ENCODE measurements at places on chromosomes 12 and 14.

DNA sequence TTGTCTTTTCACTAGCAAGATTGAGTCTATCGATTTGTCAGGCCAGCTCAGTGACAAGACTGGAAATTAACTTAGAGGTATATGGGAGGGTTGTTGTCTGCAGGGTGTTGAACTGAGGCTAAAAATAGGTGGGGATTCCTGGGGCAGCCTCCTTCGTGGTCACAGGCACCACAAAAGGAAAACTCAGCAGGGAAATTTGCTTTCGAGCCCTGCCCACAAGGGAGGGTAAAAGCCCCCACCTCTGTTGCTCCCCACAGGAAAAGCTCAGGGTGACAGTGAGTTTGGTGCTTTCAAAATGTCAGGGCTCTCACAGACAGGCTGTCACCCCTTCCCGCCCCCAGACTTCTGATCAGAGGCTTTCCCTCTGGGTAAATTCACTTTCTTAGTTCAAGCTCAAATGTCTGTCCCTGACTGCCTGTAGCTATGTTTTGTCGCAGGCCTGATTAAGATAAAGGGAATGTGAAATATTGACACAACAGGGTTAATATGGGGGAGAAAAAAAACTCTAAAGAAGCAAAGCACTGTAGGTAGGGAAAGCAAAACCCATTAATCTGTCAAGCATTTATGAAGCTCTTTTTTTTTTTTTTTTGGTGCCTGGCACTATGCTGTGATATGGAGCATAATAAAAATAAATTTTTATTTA is 11.7 kb upstream of the NFKBIA start:
- DNase-seq: peak; percentile 38

GRCh38 chr14:99884834-99885648 is 91.8 kb downstream of the EML1 start:
- DNase-seq: no peak

- no peak for DNase-seq
These were observed 42.8 kb upstream of the CORO1C start for GRCh38 chr12:108773798-108774788.

- no peak for DNase-seq
These were observed 172.8 kb downstream of the DAD1 start for GRCh38 chr14:22416193-22416592.

GRCh38 chr14:30884901-30885300 is 10.5 kb downstream of the COCH start:
- DNase-seq: no peak

DNA sequence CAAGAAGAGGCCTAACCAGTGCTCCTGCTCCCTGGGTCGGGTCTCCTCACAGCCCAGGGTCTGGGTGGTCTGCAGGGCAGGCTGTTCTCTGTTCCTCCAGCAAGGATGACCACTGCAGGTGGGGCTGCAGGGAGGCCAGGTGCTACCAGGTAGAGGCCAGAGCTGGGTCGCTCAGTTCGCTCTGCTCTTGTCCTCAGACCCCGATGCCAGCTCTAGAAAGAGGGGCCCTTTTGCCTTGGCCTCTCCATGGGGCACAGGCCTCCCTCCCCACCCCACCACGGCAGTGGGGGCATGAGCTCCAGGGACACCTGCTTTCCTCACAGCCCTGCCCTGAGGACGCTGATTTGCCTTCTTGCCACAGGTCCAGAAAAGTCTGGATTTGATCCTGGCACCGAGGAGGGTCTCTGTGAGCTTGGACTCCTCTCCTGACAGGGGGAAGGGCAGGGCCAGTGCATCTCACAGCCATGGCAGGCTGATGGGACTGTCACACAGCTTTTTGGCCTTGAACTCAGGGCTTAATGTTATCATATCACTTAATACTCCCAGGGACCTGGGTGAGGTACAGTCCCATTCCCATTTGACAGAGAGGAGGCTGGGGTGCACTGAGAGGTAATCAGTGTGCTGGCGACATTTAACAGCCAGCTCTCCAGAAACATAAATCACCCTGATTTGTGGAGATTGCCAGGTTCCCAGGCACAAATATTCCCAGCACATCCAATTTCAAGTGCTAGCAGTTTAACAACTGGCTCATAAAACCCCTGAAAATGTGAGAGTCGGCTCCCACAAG is 273.0 kb upstream of the SFSWAP start:
- no peak for DNase-seq

DNA sequence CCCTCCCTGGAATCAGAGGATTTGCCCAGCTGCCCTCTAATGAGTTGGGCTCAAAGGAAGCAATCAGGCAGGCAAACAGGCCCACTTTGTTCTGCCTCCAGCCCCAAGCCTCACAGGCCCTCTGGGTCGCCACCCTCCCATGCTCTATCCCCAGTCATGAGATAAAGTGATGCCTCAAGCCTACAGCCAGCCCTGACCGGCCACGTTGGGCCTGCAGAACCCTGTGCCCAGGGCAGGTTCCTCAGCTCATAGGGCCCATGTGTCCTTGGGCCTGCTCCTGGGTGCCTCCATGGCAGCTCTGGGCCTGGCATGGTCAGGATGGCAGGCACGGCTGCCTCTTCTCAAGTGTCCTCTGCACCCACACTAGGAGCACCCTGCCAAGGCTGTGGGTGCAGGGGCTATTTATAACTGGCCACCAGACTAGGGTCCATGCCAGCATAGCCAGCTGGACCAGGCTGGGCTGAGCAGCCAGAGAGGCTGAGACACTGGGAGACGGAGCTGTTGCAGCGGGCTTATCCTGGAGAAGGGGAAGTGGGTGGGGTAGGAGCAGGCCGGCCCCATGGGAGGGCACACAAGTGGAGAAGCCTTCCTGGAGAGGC is 20.2 kb downstream of the HDAC7 start:
- no peak for DNase-seq

GRCh38 chr12:111384596-111384995 is 15.7 kb upstream of the PHETA1 start:
- DNase-seq: no peak

DNA sequence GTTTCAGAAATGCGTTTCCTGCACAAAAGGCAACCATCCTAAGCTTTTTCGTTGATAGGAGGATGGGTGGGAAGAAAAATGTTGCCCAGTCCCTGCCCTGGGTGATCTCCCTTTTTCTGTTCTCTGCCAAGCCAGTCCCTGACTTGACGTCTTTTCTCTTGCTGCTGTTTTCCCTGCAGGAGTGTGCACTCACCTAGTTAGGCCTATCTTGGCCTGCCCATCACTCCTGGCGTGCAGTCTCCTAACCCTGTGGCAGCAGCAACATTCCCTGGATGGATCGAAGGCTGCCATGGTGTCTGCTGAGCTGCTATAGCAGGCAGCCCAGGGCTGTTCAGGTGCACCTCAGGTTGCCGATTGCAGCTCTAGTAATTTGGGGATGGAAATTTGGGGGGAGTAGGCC is 1.2 kb downstream of the UNC119B start:
- no peak for DNase-seq

DNA sequence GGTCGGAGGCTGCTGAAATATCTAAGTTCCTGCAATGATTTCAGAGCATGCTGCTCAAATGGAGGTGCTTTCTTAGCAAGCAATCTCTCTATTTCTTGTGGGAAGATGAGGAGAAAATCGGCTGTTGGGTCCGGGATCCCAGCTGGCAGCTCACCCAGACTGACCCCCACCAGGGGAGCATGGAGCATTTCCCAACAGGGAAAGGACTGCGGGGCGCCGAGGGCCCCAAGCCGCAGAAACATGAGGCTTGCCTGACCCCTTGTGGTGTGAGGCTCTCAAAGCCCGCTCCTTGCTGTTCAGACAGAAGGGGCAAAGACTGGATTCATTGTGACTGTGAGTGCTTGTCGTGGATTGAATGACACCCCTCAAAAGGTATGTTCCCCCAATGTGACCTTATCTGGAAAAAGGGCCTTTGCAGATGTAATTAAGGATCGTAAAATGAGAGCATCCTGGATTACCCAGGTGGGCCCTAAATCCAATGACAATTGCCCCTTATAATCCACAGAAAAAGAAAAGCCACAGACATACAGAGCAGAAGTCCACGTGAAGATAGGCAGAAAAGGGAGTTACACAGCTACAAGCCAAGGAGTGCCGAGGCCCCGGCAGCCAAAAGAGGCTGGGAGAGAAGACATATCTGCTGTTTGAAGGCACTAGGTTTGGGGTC is 116.3 kb upstream of the VASH1 start:
- DNase-seq: no peak

DNA sequence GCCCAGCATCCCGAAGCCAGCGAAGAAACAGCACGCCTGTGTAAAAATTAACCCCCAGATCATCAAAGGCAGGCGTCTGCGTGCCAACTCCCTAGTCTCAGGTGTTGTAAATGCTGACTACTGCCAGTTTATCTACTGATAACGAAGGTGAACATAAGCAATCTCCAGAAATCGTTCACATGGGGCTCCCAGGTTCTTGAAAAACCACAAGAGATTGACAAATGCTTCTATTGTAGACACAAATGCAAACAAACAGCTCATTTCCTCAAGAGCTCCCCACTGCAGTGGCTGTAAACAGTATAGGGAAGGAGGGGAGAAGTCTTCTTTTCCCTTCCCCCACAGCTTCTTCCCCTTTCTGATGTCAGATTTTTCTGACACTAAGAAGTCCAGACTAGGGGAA is 5.3 kb upstream of the PLEKHG3 start:
- DNase-seq: no peak

DNA sequence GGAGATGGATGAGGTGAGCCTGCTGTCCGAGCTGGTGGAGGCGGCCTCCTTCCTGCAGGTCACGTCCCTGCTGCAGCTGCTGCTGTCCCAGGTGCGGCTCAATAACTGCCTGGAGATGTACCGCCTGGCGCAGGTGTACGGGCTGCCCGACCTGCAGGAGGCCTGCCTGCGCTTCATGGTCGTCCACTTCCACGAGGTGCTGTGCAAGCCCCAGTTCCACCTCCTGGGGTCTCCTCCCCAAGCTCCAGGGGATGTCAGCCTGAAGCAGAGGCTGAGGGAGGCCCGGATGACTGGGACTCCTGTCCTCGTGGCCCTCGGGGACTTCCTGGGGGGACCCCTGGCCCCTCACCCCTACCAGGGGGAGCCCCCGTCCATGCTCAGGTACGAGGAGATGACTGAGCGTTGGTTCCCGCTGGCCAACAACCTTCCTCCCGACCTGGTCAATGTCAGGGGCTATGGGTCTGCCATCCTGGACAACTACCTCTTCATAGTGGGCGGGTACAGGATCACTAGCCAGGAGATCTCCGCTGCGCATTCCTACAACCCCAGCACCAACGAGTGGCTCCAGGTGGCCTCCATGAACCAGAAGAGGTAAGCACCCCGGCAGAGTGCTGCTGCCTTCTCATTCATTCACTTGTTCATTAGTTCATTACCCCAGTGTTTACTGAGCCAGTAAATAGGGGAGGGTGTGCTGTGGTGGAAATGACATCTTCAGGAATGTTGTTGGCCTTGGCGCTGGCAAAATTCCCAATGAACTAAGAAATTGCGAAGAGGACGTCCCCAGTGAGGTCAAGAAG is 774 bp upstream of the MANSC4 start:
- DNase-seq: peak; percentile 42

- no peak for DNase-seq
These were observed 923 bp downstream of the STAT2 start for GRCh38 chr12:56358836-56359532.

DNA sequence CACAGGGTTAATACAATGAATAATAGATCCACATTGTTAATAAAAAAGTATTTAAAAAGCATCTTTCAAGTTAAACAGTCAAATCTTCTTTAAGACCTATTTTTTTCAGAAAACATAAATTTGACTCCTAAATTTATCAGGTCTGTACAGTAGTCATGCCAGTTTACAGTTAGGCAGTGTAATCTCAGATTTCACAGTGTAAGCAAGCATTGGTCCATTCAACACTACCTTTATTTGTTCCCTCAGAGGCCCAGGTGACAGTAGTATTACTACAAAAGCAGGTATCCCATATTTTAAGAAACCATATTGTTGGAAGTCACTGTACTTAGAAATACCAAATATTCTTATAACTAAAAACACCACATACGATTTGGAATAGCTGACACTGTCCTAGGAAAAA is 6.1 kb downstream of the ATP2B1 start:
- no peak for DNase-seq

DNA sequence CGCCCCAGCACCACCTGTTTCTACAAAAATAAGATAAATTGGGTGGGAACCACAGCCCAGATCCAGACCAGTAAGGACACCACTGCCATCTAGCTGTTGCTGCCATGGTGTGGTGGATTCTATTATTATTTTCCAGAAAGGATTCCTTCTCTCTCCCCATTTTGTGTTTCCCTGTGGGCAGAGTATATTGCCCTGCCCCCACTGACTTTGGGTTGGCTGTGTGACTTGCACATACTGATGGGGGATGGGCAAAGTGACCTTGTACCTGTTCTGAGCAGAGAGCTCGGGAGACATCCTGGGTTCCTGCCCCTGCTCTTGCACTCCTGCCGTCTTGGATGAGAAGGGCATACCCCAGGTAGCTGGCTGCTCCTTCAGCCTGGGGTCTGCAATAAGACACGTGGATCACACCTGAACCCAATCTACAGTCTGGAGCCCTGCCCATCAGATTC is 24.3 kb downstream of the MOAP1 start:
- DNase-seq: no peak

DNA sequence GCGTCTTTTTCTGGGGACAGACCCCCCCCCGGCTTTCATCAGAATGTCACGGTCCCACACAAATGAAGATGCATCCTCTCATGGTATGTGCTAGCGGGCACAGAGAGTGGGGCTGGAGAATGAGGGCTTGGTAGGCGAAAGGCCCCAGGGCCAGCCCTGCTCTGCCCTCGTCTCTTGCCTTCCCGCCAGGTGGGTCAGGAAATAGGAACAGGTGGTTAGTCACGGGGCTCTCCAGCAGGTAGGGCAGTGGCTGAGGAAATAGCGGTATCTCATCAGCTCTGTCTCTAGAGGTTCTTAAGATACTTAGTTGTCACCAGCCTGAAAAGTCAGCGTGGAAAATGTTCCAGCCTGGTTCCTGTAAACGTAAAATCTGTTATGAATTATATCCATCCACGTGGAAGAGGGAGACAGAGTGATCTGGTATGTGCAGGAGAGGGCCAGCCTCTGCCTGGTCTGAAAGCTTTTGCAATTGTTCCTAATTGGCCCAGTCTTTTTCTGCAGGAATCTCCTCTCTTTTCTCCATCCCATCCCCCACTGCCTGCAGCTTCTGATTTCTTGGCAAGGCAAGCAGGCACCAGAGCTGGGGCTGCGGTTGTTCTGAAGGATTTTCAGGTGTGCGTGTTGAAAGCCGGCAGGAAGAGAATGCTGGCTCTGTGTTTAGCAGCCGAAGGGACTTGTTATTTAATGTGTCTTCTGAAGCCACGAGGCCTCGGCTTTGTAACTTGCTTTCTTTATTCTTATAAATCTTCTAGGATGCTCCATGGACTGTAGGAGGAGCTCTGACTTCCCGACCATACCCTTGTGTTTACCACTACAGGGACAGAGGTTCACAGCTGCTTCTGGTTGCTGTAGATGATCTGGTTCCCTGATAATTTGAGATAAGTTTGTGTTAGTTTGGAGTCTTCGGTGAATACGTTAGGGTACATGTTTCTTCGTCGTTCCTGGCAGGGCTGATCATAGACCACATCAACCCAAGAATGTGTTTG is 131.1 kb downstream of the CACNA1C start:
- no peak for DNase-seq

DNA sequence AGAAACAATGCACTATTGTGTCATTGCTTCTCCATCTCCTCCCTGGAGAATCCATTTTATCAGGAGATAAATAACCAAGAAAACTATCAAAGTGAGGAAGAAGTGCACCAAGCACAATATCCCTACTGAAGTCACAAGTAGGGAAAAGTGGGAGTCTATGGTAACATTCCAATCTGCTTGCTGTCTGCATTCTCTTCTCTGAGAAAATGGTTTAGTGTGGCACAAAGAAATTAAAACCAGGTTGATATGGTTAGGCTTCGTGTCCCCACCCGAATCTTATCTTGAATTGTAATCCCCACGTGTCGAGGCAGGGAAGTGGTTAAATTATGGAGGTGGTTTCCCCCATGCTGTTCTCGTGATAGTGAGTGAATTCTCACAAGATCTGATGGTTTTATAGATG is 209.7 kb downstream of the PRKD1 start:
- no peak for DNase-seq
